ENCODE measurements at places on chromosomes 7 and 10.

DNA sequence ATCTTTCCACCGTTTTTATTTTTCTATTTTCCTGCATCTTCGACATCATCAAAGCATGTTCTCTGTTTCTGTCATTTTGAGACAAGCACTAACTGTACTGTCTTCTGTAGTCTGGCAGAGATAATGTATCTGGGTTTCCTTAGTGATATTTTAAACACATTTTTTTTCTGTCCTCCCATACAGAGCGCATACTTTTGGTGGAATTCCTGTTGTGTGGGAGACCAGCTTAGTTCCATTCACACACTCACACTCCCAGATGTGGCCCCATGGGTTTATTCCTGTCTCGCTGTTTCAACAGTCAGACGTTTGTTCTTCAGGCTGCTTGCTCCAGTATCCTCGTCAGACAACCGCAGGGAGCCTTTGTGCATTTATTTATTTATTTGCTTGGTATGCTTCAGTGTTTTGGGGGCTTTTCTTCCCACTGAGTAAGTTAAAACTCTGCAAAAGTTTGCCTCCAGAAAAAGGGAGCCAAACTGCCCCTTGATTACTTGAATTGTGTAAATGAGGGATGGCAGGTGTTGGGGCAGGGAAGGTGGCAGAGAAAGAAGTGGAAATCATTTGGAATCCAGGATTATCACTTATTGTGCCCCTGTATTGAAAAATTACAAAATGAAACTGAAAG, 456.8 kb upstream of the KLF6 start:
- no peak for DNase-seq

DNA sequence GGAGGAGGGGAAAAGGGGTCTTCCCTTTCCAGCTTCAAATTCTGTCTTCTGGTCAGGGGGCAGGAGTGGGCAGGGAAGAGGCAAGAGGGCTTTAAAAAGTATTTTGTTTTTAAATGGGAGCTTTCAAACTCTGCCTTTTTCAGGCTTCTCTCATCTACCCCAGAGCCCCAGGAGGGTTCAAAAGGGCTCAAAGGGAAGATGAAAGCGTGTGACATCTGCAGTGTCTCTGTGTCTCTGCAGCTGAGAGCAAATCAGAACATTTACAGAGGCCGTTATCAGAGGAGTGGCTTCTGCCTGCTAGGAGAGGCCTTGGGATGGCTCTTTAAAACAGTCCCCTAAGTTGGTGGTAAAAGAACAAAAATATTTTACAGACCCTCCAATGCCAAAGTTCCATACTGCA, 30.3 kb downstream of the TRIM8 start:
- no peak for DNase-seq

DNA sequence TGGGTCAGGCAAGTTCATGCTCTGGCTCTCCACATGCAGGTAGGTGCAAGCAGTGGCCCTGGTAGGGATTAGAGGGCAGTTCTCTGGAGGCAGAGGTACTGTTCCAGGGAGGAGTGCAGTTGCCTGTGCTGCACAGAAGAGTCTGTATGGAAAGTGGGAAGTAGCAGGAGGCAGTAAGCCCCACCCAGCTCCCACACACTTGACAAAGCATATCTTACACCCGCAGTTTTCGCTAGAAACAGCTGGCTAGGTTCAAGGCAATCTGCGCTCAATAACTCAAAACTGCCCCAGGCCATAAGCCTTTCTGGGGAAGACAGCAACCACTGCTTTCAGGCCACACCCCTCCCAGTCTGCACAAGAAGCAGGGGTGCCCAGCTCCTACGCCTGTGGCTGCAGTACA, 33.1 kb upstream of the ARMC3 start:
- DNase-seq = no peak

DNA sequence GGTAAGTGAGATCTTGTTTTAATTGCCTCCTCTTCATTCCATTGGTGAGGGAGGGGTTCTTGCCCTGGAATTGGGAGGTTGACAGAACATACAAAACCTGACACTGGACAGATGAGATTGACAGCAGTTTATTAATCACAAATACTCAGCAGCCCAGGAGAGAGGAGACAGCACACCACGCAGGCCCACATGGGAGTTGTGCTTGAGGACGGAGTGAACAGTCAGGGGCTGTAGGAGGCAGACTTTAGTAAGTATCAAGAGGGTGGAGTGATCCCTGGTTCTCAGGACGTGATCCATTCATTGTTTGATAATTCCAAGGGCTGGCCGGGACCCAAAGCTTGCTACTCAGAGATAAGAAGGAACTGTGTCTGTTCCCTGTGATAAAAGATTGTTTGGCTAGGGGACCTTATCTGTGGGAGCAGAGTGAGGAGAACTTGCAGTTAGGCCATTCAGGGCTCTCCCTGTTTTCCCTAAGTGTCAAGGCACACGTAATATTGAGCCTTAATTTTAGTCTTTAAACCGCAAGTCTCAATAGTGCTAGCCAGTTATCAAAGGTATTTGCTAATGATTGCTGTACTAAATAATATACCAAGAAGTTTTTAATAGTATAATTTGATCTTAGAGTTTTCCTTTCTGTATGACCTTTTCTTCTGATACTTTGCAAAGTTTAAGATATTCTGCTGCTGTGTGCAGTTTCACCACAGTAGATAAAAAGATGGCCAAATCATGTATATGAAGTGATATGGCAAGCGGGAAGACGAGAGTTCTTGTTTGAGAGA, 14.5 kb downstream of the CAPZA2 start:
- DNase-seq = no peak

DNA sequence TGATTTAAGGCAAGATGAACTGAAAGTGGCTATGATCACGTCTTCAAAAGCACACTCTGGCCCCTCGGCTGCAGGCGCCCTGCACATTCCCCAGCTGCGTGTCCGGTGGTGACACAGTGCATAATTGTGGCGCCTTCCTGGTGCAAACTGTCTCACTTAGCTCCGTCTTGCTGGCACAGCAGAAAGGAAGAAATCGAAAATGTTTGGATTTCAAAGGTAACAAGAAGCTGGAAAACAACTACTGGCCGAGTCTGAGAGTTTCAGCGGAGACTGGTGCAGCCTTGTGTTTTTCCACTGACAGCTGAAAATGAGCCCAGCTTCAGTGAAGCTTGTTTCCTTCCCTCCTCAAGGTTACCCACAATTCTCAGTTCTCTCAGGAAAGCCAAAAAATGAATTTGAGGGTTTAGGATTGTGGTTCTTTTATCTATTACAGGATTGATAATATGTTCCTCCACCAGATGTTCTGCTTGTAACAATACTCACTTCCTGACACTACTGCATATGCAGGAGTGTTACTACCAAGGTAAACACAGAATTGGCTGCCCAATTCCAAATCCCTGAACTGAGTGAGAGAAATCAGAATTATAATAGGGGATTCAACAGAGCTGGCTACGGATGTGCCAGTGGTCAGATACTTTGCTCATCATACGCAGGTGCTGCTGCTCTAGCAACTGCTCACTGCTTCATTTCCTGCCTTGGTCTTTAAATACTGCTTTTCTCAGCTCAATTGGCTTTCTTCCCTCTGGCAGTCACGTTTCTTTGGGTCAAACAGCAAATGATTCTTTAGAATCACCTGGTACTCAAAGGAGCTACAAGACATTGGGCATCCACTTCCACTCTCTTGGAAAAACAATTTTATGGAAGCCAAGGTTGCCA, 63.7 kb downstream of the TRUB1 start:
- no peak for DNase-seq

- no peak for DNase-seq
These were observed 46.9 kb downstream of the GPAM start for GRCh38 chr10:112136486-112137153.

GRCh38 chr7:91055219-91055618, 209.0 kb upstream of the FZD1 start:
- DNase-seq = no peak

GRCh38 chr10:76582531-76582930, 1055.1 kb downstream of the KCNMA1 start:
- DNase-seq = no peak

DNA sequence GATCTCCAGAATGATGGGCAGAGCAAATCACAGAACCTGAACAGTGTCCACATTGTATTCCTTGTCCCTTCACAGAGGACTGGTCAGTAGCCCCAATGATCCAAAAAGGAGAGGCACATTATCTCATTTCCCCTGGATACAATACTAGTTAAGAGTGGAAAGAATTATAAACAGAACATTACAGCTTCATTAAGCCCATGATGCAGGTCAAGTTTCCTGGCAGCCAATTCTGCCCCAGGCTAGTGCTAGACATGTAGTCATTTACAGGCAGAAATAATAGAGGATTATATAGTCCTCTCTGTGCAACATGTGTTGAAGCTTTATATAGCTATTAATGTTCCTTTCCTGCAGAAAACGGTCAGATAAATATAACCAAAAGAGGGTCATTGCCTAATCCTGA, 124.3 kb upstream of the WNT16 start:
- DNase-seq = no peak

Data from stimulated activated CD4-positive, alpha-beta T cell treated with anti-CD3 and anti-CD28 coated beads, Interleukin-2, amount 100 ng/mL, for 24 hours (primary cell).